ENCODE measurements at places on chromosomes 4 and X.
A peak's percentile ranks its signal among the peaks of the same experiment; 100 is the strongest.

- DNase-seq, result peak; percentile 49
Observed at GRCh38 chr4:18051281-18051680, 29.7 kb upstream of the LCORL start.

- no peak for DNase-seq
Observed at GRCh38 chrX:137067147-137067546, 33.4 kb upstream of the GPR101 start.

GRCh38 chr4:99029852-99030251 lies 34.3 kb downstream of the METAP1 start:
- DNase-seq, result no peak

DNA sequence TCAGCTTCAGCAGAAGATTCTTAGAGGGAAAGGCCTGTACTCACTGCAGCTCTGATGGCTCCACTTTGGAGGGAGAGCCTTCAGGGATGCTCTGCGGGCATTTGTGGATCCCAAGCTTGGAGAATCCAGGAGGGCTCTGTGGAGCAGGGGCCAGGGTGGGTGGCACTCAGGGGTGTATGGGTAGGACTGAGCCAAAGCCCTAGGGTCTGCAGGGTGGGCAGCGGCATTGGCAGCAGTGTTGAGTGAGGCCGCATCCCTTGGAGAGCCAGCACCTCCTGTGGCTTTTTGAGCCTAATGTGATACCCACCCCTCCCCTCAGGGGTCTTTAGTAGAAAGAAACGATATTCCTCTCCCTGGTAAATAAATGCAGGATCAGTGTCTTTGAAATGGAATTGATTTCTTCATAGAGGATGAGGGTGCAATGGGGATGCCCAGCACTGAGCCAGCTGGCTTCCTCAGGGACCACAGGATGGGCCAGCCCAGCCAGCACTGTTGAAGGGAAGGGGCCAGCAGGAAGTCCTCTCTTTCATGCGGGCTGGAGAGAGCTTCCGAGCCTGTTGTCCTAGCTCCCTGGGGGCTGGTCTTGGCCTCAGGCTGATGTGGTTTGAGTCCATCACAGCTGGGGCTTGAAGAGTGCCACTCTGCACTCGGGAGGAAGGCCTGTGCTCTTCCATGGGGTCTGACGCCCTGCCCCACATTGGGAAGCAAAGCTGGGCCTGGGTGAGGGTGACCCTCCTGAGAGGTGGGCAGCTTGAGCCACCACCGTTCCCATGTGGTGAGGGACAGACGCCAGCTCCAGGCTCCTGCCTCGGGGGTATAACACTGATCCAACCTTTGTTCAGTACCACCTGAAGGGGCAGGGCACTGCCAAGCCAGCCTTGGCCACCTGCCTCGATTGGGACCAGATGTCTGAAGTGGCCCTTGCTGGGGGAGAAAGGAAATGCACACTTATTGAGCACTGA lies 49.5 kb downstream of the PSAPL1 start:
- DNase-seq, result no peak

DNA sequence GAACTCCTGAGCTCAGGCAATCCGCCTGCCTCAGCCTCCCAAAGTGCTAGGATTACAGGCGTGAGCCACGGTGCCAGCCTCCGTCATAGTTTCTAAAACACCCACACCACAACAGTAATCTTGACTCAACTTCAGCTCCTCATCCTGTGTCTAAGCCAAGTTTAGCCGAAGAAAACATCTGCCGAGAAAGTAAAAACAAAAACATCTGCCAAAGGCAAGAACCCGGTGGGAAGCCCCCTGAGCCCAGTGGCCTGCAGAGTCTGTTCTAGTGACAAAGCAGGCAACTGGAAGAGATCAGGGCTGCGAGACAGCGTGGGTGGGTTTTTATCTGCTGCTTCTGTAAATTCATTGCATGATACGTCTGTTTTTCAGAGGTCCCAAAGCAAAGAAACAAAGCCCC lies 26.6 kb upstream of the CD99 start:
- no peak for DNase-seq

All from T1000 (cell line).